ENCODE measurements at places on chromosomes 4 and X.

GRCh38 chr4:55979562-55979961 is 30.8 kb downstream of the CEP135 start:
- DNase-seq, result no peak

DNA sequence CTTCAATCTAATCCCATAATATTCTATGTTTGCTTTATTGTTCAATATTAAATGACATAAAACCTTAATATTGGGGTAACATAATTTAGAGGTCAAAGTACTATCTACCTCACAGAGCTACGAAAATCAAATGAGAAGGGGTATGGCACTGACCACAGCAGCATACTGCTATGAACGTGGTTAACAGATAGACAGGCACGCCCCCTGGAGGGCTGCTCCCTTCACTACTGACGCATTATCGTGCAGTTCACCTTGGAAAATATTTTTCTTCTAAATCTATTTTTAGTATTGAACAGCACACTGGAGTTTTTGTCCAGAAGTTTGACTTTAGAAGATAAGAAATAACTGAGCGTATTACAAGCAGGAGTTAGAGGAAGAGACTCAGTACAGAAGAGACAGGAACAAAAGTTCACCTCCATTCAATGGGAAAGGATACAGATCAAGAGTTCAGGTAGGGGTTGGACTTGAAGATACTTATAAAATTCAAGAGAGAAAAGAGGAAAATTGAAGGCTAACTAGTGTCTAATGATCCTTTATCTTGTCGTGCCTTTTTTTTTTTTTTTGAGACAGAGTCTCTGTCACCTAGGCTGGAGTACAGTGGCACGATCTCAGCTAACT is 22.7 kb downstream of the MAP9 start:
- DNase-seq, result peak; percentile 47

- DNase-seq, result no peak
Measured at GRCh38 chrX:132171478-132171877, 43.7 kb upstream of the FRMD7 start.

- DNase-seq, result no peak
Measured at GRCh38 chr4:80179637-80180161, 17.6 kb upstream of the PRDM8 start.

- peak; percentile 38 for DNase-seq
Measured at GRCh38 chrX:118736394-118737010, 9.1 kb downstream of the IL13RA1 start.

- DNase-seq, result no peak
Measured at GRCh38 chrX:16722481-16722880, 3.1 kb downstream of the SYAP1 start.

DNA sequence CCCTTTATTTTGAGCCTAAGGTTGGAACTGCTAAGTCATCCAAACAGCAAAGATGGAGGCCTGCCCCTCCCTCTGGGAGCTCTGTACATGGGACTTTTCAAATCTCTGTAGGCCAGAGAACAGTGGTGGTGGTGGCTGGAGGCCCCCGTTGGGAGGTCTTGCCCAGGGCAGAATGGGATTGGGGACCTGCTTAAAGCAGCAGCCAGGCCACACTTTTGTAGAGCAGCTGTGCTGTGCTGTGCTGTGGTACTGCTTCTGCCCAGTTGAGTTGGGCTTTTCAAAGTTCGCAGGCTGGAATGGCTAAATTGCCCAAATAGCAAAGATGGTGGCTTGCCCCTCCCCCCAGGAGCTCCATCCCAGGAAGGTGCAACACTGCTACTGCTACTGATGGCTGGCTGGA is 147.5 kb upstream of the TACR3 start:
- DNase-seq, result no peak

DNA sequence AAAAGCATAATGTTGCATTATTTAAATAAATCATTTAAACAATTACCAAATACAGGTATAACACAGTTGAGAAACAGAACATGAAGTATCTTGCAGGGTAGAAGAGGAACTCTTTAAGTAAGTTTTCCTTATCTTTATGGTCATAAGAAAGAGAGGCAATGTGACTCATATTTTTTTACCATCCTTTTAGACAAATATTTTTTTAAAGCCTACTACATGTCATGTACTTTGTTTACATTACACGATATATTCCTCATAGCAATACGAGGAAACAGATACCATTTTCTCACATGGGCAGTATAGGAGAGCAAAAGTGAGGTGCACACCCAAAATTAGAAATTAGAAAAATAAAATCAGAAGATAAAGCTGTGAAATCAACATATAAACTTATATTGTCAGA is 49.3 kb upstream of the EPHA5 start:
- no peak for DNase-seq

GRCh38 chr4:158827543-158827981 is 58.7 kb downstream of the FNIP2 start:
- DNase-seq, result no peak

All from inflammatory macrophage treated with lipopolysaccharide for 4 hours (primary cell).